ENCODE measurements at places on chromosomes 3 and 15. TPM values are rescaled to one million over a fixed set of nuclear protein-coding genes. Genes with fewer than 3 reads are reported as not detected.

- DNase-seq = no peak
These were observed 133.0 kb upstream of the CADM2 start for GRCh38 chr3:84825817-84826216.

DNA sequence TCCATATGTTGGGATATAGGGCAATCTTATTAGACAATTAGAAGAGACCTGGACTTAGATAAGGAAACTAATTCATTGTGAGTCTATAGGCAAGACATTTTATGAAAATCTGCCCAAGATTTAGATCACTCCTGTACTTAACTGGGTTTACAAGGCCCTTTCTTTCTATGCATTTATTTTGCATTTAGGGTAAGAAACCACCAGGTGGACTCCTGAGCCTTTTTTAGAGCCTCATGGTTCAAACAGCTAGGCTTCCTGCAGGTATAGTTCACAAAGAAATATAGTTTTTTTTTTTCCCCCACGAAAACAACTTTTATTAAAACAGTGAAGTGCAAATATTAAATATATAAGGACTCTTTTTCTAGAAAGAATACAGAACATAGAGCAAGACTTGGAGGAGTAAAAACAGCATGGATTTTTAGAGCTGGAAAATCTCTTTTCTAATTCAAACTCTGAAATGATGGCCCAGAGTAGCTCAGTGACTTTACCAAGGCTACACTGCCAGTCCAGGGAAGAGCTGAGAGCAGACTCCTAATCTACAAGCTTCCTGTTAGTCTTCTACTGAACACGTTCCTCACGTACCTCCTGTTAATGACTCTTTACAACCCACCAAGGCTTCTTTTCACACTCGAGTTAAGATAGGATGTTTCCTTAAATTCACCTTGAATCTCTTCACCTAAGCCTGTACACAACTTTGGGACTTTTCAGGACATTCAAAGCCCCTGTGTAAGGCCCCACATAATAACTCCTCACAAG lies 400.9 kb upstream of the ATP11B start:
- no peak for DNase-seq

DNA sequence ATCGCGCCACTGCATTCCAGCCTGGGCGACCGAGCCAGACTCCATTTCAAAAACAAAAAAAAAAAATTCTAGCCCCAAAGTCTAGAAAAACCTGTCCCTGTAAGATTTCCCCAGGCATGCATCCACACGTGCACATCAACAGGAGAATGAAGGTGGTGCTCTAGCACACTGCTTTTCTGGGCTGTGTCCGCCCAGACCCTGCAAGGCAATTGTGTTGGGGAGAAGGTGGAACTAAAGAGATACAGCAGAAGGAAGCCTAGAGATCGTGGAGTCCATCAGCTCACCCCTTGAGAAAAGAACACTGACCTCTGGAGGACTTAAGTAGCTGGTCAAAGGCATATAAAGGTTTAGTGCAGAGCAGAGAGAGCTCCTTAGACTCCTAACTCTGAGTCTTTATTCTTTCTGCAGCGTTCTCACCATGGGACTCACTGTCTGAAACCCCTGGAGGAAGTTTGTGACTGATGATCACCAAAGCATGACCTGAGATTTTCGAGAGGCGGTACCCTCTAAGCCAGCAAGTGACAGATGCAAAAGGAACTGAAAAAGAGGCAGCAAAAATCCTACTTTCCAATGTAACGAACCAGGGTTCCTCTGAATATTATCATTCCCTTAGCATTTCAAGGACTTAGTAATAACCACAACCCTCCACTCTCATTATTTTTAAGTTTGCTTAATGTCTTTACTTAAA lies 179.8 kb downstream of the MEX3B start:
- no peak for DNase-seq

- no peak for DNase-seq
These were observed 337.8 kb upstream of the ROPN1 start for GRCh38 chr3:124329723-124330122.

DNA sequence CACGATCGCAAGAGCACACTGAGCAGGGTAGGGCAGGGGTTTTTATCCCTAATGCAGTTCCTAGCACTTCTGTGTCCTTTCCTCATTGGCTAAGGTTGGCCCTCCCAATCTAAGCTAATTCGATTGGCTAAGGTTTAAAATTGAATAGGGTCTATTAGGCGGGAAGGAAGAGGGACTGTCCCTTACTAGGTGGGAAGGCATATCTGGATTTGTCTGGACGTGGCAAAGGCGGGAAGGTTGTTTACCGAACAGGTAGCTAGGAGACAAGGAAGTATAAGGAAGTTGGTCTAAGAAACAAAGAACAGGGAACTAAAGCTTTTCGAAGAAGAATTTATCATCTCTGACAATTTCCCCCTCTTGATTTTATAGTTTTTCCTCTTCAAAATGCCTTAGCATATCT lies 24.8 kb upstream of the ATG7 start:
- no peak for DNase-seq

- DNase-seq = no peak
These were observed 151.9 kb upstream of the LINGO1 start for GRCh38 chr15:77784361-77785292.

GRCh38 chr3:13065727-13066126 lies 7.5 kb downstream of the IQSEC1 start:
- DNase-seq = no peak

GRCh38 chr3:19190602-19191001 lies 42.3 kb downstream of the KCNH8 start:
- no peak for DNase-seq

- DNase-seq = no peak
These were observed 183.9 kb downstream of the ARRDC4 start for GRCh38 chr15:98144388-98144787.

- DNase-seq = no peak
These were observed 2.7 kb downstream of the BBS4 start for GRCh38 chr15:72688697-72689096.

DNA sequence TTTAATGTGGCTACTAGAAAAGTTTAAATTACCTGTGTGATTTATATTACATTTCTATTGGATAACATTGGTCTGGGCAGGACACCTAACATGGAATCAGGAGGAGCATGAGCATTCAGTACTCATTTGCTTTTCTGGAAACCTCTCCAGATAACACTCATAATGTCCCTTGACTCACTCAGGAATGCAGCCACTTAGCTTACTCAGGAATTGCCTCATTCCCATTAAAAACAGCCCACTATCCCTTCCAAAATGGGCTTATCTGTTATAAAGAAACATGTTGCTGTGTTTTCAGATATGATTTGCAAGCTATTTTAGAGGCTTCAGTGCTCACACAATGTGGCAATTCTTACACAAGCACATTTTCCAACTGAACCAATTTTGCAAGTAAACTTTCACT lies 17.1 kb downstream of the GBE1 start:
- DNase-seq = no peak

GRCh38 chr3:20125289-20125688 lies 60.7 kb downstream of the SGO1 start:
- DNase-seq = no peak

DNA sequence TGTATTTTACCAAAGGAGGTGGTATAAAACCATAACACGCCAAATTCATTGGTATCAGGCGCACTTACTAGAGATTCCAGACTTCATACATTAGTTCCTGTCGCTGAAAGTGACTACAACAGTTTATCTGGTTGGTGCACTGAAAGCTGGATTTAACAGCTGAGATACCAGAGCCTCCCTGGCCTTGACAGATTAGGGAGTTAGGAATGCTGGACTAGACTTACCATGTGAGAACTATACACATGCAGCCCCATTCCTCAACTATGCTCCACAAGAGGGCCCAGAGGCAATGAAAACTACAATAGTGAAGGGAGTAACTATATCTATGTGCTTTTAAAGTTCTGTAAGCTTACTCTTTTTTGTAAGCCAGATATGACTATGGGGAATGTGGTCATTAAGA lies 174.4 kb downstream of the STAG1 start:
- no peak for DNase-seq

DNA sequence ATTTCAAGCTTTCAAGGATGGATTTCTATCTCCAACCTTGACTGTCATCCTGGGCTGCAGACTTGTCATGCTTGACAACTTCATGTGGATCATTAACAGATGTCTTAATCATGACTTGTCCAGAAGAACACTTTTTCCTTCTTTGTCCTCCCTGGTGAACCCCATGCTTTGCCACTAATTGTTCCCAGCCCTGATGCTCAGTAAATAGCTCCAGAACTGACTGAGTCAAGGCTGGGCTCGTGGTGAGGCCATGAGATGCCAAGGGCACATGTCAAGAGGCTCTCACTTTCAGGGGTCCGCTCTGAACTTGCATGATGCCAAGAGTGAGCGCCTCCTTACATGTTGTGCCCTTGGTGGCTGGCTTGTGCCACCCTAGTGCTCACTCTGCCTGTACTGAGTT lies 48.9 kb upstream of the KY start:
- no peak for DNase-seq

PROS1 gene
- total RNA-seq = 180 TPM

PLA2G4E gene
- not detected for total RNA-seq

CTSH gene
- 149 TPM for total RNA-seq

AHSG gene
- total RNA-seq = not detected

EIF1B gene
- 38.2 TPM for total RNA-seq

TMCO5A gene
- not detected for total RNA-seq

MTFMT gene
- 42.4 TPM for total RNA-seq

KLF15 gene
- 90.2 TPM for total RNA-seq

GBE1 gene
- 67.1 TPM for total RNA-seq

Data from thoracic aorta (tissue), 2 donors.